ENCODE measurements at places on chromosomes 7 and 10.
A peak's percentile ranks its signal among the peaks of the same experiment; 100 is the strongest.

- DNase-seq: peak; percentile 41
Measured at GRCh38 chr7:8176370-8177081, 85.4 kb downstream of the ICA1 start.

DNA sequence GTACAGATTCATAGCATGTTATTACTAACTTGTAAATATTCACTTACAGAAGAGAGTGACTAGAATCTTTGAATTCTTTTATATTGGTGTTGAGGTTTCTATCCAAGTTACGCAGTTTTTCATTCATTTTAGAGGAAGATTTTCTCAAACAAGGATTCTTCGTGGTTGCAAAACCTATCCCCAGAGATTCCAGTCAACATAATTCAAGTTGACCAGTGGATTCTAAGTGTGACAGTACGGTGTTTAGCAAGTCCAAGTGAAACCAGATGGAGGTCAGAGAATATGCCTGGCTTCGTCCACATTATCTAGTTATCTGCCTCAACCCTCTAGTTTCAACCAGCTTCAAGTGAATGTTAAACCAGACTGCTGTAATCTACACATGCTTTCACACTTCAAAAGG, 131.9 kb downstream of the SDK1 start:
- DNase-seq: no peak

DNA sequence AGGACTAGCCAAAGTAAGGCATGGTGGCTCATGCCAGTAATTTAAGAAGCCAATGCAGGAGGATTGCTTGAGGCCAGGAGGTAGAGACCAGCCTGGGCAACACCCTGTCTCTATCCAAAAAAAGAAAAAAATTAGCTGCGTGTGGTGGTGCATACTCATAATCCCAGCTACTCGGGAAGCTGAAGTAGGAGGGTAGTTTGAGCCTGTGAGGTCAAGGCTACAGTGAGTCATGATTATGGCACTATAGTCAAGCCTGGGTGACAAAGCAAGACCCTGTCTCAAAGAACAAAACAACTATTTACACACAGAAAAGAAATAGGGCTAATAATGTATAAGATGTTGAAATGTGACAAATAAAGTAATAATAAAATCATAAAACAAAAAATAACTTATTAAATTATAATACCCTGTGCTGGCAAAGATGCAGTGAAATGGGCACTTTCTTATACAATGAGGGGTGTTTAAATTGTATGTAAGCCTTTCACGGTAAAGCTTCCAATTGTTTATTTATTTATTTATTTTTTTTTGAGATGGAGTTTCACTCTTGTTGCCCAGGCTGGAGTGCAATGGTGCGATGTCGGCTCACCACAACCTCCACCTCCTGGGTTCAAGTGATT, 175.2 kb downstream of the TPST1 start:
- DNase-seq: no peak

GRCh38 chr10:92897916-92898315, 49.6 kb downstream of the EXOC6 start:
- DNase-seq: no peak

- DNase-seq: no peak
Measured at GRCh38 chr7:47535035-47535703, 46.7 kb downstream of the TNS3 start.

- DNase-seq: no peak
Measured at GRCh38 chr7:101882595-101883564, 65.5 kb downstream of the CUX1 start.

DNA sequence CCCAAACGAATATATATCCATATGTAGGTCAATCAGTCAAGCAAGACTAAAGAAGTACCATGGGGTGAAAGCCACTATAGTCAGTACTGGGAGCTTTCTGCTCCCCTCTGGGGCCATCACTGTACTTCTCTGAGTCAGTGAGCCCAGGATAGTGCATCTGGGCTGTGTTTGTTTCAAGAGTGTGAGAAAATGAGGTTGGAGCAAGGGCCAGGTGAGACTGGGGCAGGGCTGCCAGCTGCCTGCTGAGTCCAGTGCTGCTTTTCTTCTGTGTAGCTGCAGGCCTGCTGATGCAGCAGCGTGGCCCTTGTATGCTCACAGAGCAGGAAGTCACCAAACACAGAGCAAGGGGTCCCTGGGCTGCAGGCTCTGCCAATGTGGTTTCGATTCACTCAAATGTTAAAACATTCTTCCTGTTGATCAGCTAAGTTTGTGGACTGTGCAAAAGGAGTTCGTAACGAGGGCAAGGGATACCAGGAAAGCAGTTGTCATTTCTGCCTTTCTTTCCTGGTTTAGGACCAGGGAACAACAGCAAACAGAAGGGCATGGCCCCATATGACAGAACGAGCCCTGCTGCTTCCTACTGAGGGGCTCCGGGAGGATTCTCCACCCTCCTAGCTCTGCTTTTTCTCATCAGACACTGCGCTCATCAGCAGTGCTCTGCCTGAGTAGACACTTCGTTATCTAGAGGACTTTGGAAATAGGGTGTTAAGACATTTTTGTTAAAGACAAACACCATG, 65.4 kb upstream of the TNS3 start:
- no peak for DNase-seq

- DNase-seq: no peak
Measured at GRCh38 chr10:98321186-98321780, 53.3 kb upstream of the LOXL4 start.

- DNase-seq: no peak
Measured at GRCh38 chr10:117929327-117930067, 117.2 kb downstream of the RAB11FIP2 start.

DNA sequence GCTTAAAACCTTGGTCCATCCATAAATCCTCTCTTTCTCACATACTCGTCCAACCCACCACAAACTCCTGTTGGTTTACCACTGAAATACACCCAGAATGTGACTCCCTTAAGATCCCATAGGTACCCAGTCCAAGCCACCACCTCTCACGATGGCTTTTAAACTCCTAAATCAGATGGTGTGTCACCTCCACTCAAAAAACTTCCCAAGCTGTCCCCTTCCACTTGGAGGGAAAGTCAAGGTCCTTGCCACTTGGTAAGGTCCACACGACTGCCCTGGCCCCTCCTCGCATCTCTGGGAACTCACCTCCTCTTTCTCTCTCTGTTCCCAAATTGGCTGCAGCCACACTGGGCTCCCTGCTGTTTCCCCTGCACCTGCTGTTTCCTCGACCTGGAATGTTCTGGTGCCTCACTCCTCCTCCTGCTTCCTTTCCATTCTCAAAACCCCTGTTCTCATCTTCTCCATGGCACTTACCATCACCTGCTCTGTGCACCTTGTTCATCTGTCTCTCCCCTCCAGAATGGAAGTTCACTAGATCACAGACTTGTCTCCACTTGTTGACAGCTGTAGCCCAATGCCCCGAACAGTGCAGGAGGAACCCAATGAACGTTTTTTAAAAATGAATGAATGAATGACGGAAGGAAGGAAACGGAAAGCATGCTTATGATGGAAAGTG, 23.0 kb downstream of the ZFAND2A start:
- DNase-seq: no peak

DNA sequence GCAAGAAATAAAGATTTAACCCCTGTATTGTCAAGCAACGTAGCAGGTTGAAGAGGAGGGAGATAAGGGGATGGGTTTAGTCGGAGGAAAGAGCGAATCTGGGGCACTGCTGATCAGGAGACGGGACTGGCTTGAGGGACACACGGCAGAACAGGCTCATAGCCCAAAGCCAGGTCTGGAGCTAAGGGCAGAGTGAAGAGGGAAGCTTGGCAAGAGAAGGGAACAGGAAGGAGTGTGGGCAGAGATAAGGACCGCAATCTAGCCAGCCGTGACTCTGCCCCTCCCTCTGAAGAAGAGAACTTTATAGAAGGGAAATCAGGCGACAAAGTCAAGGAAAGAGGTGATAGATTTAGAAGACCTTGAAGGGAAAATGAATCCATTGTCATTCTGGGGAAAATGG, 67.6 kb downstream of the CAV1 start:
- no peak for DNase-seq

GRCh38 chr10:75493464-75493863, 62.0 kb downstream of the LRMDA start:
- no peak for DNase-seq

- no peak for DNase-seq
Measured at GRCh38 chr10:119973281-119973680, 80.8 kb downstream of the SEC23IP start.

DNA sequence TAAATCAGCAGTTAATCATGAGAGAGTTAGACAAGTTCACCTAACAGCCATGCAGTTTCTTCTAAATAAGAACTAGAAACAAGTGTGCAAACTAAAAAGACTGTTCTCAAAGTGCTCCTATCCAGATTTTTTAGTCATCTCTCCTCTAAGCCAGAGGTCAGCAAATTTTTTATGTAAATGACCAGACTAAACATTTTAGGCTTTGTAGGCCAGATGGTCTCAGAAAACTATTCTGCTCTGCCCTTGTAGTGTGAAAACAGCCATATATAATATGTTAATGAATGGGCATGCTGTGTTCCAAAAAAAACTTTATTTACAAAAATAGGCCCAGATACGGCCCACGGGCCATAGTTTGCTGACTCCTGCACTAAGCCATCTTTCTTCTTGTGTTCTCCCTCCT, 263.0 kb upstream of the LRRN3 start:
- no peak for DNase-seq

- no peak for DNase-seq
Measured at GRCh38 chr10:11409357-11409756, 202.1 kb downstream of the USP6NL start.

GRCh38 chr7:69373171-69374043, 224.9 kb upstream of the AUTS2 start:
- DNase-seq: no peak

- DNase-seq: no peak
Measured at GRCh38 chr7:8184221-8184620, 77.7 kb downstream of the ICA1 start.

- DNase-seq: no peak
Measured at GRCh38 chr7:147859486-147859885, 731.1 kb upstream of the C7orf33 start.

- no peak for DNase-seq
Measured at GRCh38 chr10:69242852-69243212, 22.7 kb downstream of the HKDC1 start.

- no peak for DNase-seq
Measured at GRCh38 chr10:51100221-51100620, 25.9 kb downstream of the PRKG1 start.

DNA sequence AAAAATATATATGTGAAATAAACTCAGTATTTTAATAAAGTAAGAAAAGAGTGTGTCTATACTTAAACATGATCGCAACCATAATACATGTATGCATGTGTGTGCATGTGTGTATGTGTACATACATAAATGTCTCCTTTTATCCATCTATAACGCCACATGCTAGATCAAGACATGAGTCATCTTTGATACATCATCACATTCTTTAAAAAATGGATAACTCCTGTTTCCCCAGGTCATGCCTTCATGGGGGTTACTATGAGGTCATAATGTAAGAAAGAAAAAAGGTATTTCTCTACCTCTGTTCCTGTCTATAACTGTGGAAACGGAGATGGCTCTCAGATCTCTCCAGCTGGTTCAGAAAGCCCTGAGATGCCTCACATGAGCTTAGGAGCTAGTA, 41.2 kb downstream of the LSMEM1 start:
- DNase-seq: no peak

- no peak for DNase-seq
Measured at GRCh38 chr10:124522933-124523871, 61.6 kb downstream of the LHPP start.

- no peak for DNase-seq
Measured at GRCh38 chr7:6395898-6396595, 51.7 kb downstream of the DAGLB start.

DNA sequence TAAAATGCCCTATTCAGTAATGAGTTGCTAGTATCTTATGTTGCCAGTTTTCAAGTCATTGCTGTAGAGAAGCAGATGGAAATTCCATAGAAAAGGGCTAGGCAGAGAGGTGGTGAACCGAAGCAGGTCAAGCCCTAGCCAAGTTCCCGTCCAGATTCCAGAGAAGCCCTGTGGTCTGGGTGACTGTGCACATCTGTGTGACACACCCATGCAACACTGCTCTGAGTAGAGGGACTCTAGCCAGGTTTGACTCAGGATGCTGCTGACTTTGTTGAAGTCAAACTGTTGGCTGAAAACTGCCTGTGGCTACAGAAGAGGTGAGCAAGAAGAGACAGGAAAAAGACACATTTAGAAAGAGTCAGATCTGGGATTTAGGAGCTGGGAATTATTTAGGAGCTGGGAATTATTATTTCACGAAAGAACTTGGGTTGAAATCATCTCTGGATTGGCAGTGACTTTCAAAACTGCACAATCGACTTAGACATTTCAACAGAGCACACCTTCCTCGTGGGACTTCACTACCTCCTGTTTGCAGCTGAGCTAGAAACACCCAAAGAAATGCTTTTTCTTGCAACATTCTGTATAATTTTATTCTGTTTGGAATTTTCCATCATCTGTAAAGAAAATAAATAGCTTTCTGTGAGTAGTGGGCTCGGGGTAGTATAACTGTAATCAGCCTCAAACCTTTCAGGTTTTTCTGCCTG, 149.1 kb upstream of the PRKCQ start:
- no peak for DNase-seq

DNA sequence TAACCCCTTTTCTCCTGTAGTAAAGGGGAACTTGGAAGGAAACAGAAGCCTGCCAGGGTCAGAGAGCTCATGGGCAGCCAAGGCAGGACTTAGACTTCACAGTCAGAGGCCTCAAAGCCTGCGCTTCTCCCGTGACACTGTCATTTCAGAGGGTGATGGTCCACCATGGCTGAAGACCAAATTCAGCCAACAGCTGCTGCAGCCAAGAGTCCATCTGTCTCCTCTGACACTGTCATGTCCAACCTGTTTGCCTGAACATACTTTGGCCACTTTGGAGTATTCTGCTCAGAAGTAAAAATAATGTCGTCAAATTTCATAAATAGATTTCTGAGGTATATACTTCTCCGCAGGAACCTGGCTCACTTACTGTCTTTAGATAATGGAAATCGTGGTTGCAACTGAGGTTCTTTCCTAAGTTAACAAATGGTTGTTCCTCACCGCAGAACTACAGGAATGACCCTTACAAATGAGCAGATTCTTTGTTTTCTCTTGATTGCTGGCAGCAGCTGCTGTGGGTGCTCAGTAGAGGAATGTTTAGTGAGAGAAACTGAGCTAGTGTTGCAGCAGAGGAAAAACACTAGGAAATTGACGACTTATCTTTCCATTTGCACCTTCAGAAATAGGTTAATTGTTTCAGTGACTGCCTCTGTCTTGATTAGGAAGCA, 626.5 kb downstream of the SDK1 start:
- DNase-seq: no peak

GRCh38 chr10:75773813-75774782, 342.7 kb downstream of the LRMDA start:
- no peak for DNase-seq

Data from GM10248 (cell line).